SK-MEL-5 (cell line): ENCODE measurements at places on chromosomes 16 and 17. TPM values are rescaled to one million over a fixed set of nuclear protein-coding genes. Genes with fewer than 3 reads are reported as not detected.

DNA sequence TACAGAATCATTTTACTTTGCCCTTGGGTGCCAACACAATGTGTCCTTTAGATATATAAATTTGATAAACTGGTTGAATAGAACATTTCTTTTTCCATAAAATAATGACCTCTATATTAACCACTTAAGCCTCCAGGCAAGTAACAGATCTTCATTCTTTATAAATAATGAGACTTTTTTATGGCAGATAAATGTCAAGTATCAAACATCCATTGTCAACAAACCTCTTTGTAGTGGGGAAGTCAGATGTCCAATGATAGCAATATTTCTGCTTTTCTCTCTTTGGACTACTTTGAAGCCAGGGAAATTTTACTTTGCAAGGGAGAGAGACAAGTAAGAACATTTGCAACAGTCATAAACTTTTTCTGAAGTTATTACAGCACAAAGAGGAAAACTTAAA is 841.2 kb downstream of the CDH8 start:
- DNase-seq = peak; percentile 53

PABPN1L gene
- total RNA-seq = not detected in 2 replicates

DNA sequence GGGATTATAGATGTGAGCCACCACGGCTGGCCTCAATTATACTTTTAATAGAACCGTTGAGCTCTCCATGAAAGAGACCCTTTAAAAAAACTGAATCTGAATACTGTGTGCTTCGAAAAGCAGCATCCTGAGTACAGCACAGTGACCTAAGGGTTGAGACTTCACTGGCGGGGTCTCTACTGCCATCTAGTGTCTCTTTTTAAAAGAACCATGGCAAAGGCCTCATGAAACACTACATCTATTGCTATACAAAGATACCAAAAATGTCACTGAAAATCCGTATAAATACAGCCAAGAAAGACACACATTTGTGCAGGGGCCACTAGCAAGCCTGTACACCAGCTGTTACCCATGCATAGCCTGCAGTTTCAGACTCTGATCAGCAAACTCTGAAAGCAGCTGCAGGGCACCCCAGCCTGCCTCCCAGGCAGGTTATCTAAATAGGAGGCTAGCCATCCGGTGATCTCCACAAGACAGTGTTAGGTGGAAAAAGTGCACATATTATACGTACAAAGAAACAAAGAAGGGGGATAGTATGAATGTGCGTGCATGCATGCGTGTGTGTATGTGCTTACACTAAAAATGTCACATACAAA is 35.3 kb downstream of the NPLOC4 start:
- DNase-seq = peak; percentile 91

- DNase-seq = no peak
Observed at GRCh38 chr17:57425903-57426880, 169.9 kb downstream of the MSI2 start.

GRCh38 chr16:586645-587590 is 2.9 kb upstream of the RAB40C start:
- no peak for DNase-seq

- no peak for DNase-seq
Observed at GRCh38 chr16:9027070-9027799, 63.5 kb upstream of the USP7 start.

DNA sequence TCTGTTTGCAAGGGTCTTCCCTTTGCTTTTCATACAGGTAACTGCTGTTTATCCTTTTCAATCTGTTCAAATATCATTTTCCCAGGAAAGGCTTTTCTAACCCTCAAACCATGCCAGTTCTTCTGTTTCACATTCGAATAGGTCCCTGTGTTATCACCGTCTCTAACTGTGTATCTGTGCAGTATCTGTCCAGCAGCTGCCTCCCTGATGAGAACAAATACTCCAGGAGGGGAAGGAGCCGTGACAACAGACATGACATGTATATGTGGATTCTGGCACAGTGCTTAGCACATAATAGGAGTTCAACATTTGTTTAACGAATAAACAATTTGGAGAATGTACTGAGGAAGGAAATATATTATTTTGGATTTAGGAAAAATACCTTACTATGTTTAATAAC is 95.7 kb downstream of the STX8 start:
- no peak for DNase-seq

- peak; percentile 53 for DNase-seq
Observed at GRCh38 chr16:71358464-71358998, at the start of gene CALB2. Gene CALB2 (plus strand): TSS chr16:71358723. CDS start chr16:71358793, 70 bp downstream.

DNA sequence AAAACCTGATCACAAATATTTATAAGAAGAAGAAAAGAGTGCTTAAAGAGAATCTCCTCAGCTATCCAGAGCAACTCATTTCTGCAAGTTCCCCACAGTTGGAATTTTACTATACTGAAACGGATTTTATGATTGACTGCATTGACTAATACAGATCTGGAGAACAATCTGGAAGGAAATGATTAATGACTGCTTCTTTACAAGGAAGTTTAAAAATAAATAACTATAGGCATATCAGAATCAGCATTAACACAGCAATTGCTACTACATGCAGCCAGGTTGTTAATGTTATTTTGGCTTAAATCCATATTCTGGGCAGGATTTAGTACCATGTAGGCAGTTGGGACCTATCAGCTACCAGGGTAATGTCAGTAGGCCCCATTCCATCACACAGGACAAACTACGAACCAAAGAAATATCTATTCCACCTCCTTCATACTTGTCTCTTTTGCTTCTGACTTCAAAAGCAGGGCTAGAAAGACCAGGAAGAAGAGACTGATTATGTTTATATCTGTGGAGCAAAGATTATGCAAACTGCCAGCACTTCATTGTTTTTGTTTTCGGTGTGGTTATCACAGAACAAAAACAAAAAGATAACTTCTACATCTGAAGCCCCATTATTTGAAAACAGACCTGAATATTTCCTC is 3.9 kb downstream of the SKAP1 start:
- DNase-seq = no peak

GRCh38 chr17:3665834-3666233 is 2.5 kb downstream of the TAX1BP3 start:
- DNase-seq = no peak

ST6GALNAC1 gene
- total RNA-seq = 0.79 and 1.7 TPM in 2 replicates

GRCh38 chr16:3690980-3691720 is 26.2 kb downstream of the TRAP1 start:
- no peak for DNase-seq

FBXW10 gene
- total RNA-seq = not detected in 2 replicates

DLX3 gene
- total RNA-seq = not detected in 2 replicates

- no peak for DNase-seq
Observed at GRCh38 chr17:80754846-80755245, 210.2 kb downstream of the RPTOR start.

DNA sequence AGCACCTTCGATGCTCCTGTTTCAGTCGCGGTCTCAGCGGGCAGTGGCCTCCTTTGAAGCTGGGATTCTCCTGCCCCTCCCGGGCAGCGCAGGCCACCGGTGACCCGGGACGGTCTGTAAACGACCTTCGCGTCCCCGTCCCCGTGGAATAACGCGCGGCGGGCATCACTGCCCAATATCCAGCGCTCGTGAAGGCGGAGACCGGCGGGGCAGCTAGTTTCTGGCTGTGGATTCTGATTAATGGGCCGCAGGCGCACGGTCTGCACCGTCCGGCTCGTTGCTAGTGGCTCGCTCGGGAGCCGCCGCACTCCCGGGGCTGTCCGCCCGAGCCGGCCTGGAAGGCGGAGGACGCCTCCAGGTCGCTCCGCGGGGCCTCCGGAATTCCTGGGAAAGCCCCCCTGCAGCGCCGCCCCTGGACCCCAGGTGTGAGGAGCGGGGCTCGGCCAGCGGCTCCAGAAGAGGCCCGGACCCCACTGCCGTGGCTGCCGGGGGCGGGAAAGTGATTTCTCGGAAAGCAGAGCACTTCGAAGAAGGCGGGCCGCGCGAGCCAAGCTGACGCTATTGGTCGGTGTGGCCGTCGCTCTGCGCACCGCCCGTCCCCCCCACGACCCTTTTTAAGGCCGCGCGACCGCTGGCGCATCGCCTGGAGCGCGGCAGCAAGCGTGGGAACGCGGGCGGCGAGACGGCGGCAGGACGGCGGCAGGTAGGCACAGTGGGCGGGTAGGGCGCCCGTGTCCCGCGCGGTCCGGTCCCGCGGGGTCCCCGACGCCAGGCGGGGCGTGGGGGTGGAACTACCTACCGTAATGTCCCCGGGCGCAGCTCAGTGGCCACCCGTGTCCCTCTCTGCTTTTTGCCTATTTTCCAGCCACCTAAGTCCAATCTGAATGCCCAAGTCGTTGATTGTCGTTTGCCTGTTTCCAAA is at the start of gene IRF8:
Gene IRF8, plus strand, starts transcription at position 642 of the 922 bp plus-strand sequence. CDS start 3,854 bp downstream, outside the sequence.
- DNase-seq = no peak

GRCh38 chr17:47252209-47252608 is 1.4 kb upstream of the ITGB3 start:
- DNase-seq = no peak

DNA sequence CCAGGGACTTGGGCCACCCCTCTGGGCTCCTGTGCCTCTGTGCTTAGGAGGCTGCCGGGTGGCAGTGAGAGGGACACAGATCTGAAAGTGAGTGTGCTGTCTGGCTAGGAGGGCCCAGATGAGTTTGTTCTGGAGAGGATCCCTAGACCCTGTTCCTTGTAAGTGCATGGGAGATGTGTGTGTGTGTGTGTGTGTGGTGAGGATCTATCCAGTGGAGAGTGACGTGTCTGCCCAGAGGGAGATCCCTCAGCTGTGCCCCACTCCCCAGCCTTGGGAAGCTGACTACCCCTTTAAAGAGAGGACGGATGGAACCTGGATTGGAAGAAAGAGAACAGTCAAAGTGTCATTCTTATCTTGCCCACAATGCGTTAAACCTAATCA is 25.5 kb upstream of the CDC42EP4 start:
- no peak for DNase-seq

BCAS3 gene
- total RNA-seq = 31.6 and 36.7 TPM in 2 replicates

TMEM220 gene
- 10.2 and 12.6 TPM in 2 replicates for total RNA-seq
